GOT3 (cell line): ENCODE measurements at places on chromosomes 2 and 18.

DNA sequence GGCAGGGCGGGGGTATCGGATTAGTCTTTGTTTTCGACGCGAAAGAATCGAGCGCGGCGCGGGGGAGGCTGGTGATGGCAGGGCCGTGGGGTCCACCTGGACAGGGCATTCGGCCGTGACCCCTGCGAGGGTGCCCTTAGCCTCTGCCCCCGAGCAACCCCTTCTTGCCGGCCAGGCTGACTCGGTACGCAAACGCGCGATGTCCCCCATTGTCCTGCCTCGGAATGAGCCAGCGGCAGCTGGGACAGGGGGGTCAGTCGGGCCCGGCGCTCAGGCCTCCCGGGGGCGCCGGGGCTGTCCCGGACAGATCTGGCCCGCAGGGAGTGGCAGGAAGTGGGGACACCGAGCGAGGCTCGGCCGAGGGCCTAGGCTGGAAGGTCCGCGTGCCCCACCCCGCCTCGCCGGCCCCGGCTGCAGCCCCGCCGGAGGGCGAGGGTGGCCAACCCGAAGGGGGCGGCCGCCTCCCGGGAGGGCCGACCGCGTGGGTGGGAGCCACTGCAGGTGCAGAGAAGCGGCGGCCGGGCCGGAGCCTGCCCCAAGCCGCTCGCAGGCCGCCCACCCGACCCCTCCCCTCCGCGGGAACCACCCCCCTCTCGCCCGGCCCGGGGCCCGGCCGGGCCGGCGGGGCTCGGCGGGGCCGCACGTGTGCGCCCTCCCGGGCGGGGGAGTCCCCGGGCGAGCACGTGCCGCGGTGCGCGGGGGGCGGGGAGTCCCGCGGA is at the start of gene TET3:
TSS of gene TET3 (plus strand) at position 708 of the 719 bp plus-strand sequence. CDS start 1,494 bp downstream, outside the sequence.
- no peak for DNase-seq

- no peak for DNase-seq
Observed at GRCh38 chr2:4604767-4605166, 901.4 kb downstream of the DCDC2C start.

- no peak for DNase-seq
Observed at GRCh38 chr2:101630224-101630949, 67.1 kb upstream of the MAP4K4 start.

DNA sequence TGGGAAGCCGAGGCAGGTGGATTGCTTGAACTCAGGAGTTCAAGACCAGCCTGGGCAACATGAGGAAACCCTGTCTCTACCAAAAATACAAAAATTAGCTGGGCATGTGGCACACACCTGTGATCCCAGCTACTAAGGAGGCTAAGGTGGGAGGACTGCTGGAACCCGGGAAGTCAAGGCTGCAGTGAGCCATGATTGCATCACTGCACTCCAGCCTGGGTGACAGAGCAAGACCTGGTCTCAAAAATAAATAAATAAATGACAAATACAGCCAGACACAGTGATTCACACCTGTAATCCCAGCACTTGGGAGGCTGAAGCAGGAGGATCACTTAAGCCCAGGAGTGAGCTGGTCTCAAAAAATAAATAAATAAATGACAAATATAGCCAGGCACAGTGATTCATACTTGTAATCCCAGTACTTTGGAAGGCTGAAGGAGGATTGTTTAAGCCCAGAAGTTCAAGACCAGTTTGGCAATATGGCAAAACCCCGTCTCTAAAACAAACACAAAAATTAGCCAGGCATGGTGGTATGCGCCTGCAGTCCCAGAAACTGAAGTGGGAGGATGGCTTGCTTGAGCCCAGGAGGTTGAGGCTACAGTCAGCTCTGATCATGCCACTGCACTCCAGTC is 6.2 kb downstream of the KANSL3 start:
- DNase-seq, result no peak

DNA sequence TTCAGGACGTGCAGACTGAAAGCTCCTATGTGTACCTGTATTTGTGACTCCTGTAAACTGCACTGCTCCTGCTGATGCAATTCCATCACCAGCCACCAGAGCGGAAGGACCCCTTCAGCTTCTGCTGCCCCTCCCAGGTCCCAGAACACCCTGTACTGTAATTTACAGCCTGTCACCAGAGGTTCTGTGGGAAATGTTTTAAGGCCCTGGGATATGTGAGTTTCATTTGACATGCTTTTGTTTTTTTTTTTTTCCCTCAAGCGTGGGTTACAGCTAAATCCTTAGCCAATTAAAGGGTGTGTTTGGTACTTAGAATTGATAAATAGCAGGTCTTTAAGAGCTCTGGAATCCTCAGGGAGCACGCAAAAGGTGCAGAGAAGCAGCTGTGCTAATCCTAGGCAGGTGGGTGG is 79.4 kb downstream of the KCTD1 start:
- DNase-seq, result no peak

- DNase-seq, result no peak
Observed at GRCh38 chr2:37891846-37892435, 33.1 kb upstream of the RMDN2 start.

DNA sequence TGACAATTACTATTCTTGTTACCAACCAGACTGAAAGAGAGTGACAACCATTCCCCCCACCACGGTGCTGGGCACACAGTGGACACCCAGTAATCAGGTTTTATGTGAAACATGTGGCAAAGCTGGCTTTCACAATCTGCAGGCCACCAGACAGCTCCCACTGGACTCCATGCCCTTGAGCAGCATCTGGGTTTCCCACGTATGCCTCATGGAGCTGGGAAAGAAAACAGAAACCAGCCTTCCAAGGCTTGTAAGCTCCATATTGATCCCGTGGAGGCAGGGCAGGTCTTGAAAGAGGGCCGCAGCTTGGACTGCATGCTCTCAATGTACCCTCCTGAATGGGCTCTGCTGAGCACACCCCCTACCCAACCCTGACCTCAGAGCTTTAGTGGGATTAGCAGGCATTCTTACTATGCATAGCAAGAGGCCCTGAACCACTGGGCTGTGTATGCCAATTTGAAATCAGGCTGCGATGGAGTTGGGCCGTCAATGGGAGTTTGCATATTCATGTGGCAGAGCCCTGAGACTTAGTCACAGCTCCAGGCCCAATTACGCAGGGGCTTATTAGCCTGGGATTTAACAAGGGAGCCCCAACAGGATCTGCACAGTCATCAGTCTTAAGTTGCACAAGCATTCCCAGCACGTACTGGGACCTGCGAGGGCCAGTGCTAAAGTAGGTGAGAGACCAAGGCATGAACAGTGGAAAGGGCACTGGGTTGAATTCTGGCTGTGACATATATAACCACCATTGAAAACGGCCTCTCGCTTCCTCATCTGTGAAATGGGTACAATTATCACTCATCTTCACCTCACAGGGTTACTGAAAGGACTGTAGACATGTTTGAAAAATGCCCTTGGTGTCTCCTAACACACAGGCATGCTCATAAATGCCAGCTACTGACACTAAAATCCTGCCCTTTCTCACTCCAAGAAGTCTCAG is 10.5 kb downstream of the C1QL2 start:
- DNase-seq, result no peak

GRCh38 chr18:27605107-27605834 is 420.2 kb upstream of the CHST9 start:
- DNase-seq, result no peak

DNA sequence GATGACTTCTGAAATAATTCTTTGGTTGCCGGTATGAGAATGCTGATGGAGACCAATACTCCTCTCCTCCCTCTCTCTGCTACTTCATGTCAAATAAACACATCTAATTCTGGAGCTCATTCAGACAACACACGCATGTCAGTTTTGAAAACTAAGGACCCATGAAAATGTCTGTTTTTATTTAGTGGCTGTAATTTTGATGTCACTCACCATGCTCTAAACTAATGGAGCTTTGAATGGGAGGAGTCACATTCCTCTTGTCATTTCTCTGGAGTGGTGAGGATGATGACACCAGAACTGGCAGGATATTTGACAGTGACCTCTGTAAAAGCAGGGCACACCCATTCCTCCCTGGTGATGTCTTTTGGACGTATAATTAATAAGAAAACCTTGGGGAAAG is 163.0 kb downstream of the PHLPP1 start:
- no peak for DNase-seq

GRCh38 chr18:77784759-77785379 is 535.2 kb downstream of the GALR1 start:
- no peak for DNase-seq

- no peak for DNase-seq
Observed at GRCh38 chr2:146437712-146438111, 1407.1 kb upstream of the ACVR2A start.

- no peak for DNase-seq
Observed at GRCh38 chr2:205758051-205758450, 75.8 kb downstream of the NRP2 start.

GRCh38 chr2:9745153-9745899 is 97.9 kb upstream of the TAF1B start:
- no peak for DNase-seq

DNA sequence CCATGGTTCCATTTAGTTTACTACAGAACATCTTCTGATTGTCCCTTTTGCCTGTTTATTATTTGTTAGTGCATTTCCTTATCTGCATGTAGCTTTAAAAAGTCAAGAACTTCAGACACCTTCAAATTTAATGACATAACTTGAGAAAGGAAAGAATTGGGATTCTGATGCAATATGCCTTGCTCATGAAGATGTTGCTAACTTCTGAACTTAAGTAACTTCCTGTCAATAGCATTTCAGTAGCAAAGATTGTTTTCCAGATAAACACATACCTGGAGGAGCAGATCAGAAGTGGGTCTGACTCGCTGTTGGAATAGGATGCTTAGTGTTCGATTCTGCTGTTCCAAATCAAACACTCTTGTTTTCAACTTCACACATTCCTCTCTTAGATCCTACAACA is 190.2 kb upstream of the LYPD1 start:
- no peak for DNase-seq

DNA sequence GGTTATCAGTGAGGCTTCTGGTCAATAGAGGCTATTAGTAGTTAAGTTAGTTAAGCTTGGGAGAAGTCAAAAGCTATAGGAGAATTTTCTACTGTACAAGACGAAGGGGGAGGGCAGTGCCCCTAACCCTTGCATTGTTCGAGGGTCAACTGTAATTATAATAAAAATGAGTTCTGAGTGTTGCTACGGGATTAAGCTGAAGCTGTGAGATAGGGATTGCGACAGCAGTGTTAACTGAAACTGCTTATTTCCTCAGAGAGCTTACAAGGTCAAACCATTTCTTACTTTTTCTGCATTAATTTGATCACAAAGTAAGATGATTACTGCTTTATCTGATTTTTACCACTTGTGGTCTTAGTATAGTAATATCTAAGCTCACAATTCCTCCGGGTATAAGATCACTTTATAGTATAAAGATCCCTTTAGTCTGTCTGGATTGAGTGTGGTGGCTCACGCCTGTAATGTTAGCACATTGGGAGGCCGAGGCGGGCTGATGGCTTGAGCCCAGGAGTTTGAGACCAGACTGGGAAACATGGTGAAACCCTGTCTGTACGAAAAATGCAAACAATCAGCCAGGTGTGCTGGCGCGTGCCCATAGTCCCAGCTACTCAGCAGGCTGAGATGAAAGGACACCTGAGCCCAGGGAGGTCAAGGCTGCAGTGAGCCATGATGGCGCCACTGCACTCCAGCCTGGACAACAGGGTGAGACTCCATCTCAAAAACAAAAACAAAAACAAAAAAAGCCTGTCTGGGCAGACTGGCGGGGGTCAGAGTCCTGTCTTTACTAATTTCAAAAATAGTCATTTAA is 119.5 kb upstream of the TLK1 start:
- no peak for DNase-seq

DNA sequence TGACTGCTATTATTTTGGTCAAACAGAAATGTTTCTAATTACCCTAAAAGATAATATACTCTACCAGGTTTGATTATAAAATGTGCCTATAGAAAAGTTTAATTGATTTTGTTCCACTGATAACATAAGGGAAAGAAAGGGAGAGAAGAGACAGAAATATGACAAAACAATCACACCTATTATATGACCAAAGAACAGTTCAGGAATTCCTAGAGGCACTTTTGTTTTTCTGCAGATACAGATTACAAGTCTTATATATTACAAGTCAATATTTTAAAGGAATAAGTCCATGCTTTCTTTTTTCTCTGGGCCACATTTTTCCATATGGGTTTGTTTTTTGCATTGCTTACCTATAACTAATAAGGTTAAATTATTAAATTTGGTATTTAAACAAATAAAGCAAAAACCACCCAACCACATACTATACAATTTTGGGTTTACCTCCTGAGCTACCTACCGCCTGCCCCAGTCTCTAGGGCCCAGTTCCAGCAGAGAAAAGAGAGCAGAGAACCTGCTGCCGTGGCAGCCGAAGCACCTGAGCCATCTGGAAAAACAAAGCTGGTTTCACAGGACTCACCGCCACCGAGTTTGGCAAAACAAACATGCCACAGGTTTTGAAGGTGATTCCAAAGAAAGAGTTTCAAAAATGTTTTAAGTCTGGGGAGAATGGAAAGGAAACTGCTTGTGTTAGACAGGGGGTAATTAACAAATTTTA is 92.1 kb downstream of the DYM start:
- no peak for DNase-seq

DNA sequence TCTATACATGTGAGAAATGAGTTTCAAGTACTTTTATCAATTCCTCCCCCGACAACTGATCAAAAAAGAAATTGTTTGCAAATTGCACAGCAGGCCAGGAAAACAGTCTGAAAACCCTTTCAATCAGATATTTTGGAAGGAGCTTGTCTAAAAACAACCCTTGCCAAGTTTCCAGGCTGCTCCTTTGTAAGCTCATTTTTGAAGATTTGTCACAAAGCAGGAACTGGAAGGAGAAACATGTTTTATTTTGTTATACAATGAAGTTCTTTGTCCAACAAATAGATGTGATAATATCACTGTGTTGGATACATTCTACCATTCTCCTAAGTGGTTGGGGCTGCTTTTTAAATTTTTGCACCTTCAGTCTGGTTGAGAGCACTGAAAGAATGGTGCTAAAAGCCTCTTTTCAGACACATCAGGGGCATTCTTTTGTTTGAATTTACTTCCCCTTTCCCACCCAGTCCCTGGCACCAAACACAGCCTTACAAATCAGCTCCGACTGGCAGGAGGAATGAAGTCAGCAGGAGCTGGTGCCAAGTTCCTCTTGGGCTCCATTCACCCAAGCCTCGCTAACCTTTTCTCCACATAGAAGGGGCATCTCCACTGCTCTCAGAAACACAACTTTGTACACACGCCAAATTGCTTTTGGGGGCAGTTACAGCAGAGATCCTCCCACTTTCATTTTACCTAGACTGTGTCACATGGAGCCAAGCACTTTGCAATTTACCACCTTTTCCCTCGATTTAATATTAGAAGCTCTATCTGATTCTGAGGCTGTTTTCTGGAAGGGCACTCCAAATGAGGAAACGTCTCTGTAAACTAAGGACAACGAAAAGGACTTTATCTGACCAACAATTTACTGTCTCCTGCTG is 88.0 kb downstream of the C1D start:
- no peak for DNase-seq

GRCh38 chr2:176122683-176123410 is at the start of gene HOXD9:
TSS of gene HOXD9 (plus strand) at chr2:176122719. CDS start at chr2:176122769, 50 bp downstream.
- DNase-seq, result no peak

- no peak for DNase-seq
Observed at GRCh38 chr2:233990261-233990798, 60.2 kb upstream of the SPP2 start.

DNA sequence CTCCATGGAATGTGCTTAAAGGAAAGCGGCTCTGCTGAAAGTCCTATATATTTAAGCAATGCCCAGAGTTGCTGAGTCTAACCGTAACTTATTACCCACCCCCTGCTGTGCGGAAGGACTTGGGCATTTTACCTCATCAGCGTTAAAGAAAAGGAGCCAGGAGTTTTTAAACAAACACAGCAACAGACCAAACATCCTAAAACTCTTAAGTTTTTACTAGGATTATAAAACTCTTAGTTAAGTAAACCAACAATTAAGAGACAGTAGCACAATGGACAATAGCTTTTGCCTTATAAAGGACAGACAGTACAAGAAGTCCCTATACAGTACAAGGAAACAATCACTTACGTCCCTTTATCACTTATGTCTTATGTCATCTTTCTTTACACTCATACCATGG is 90.2 kb downstream of the ZNF521 start:
- DNase-seq, result no peak
